ENCODE measurements at places on chromosomes 4 and X.

GRCh38 chrX:20063716-20064351 is 52.9 kb downstream of the MAP7D2 start:
- DNase-seq, result peak; percentile 1

GRCh38 chr4:41359422-41359775 is 102.7 kb downstream of the UCHL1 start:
- DNase-seq, result no peak

DNA sequence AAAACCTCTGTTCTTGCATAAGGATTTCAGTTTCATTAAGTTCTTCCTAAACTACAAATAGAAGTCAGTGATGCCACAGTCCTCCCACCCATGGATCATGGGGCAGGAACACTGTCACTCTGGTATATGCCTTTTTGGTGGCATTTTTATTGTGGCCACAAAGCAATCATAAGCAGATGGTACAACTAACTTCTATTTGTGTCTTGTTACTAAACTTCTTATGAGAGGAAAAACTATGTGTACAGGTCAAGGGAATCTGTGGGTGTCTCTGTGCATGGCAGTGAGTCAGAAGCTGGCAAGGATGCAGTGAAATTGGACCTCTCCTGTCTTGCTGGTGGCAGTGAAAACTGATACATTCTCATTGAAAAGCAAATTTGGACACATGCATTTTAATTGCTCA is 245.0 kb upstream of the GPC4 start:
- DNase-seq, result no peak

GRCh38 chrX:31123335-31123734 is 51.5 kb upstream of the FTHL17 start:
- no peak for DNase-seq

DNA sequence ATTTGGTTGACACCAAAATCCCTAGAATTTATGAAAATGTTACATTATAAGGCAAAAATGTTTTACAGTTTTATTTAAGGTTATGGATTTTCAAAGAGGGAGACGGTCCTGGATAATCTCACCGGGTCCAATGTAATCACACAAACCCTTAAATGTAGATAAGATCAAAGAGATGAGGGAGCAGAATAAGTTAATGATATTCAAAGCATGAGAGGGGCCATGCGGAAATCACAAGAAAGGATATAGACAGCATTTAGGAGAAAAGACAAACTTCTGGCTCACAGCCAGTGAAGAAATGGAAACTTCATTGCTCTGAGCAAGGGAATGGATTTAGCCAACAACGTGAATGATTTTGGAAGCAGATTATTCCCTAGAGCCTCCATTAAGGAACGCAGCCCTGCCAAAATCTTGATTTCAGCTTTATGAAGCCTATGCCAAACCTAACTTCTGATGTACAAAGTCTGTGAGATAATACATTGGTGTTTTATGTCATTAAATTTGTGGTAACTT is 684.4 kb upstream of the GNPDA2 start:
- DNase-seq, result no peak

DNA sequence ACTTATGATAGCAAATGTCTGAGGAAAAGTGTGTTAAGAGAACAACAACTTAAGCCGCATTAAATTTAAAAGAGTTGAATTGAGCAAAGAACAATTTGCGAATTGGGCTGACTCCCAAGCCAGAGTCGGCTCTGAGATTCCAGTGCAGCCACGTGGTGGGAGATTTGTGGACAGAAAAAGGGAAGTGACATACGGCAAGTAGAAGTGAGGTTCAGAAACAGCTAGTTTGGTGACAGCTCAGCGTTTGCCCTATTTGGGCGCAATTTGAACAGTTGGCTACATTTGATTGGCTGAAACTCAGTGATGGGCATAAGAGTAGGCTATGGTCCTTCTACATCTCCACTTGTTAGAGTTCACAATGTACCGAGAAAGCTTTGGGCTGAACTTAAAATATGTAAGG is 124.0 kb downstream of the PRKX start:
- DNase-seq, result no peak

GRCh38 chr4:121448231-121448630 is 67.4 kb upstream of the QRFPR start:
- no peak for DNase-seq

- no peak for DNase-seq
Observed at GRCh38 chr4:22521240-22521639, 5.4 kb upstream of the ADGRA3 start.

DNA sequence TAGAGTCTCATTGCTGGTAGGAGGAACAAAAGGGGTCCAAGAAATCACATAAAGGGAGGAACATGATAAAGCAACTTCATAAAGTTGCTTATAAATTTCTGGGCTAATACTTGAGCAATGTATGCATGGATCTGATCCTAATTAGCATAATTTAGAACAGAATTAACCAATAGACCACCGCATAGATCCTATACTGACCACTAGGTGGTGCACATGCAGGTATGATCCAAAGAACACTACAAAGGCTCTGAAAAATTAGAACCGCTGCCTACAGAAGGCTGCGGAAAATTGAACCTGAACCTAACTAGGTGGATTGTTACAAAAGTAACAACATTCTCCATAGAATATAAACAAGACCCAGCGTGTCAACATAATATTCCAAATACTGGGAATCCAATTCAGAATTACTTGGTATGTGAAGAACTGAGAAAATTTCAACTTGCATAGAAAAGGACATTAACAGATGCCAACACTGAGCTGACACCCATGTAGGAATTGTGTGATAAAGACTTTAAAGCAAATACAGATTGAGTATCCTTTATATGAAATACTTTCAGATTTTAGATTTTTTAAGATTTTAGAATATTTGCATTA is 23.3 kb downstream of the BRCC3 start:
- DNase-seq, result no peak

GRCh38 chr4:20572976-20573375 is 127.3 kb upstream of the PACRGL start:
- no peak for DNase-seq

DNA sequence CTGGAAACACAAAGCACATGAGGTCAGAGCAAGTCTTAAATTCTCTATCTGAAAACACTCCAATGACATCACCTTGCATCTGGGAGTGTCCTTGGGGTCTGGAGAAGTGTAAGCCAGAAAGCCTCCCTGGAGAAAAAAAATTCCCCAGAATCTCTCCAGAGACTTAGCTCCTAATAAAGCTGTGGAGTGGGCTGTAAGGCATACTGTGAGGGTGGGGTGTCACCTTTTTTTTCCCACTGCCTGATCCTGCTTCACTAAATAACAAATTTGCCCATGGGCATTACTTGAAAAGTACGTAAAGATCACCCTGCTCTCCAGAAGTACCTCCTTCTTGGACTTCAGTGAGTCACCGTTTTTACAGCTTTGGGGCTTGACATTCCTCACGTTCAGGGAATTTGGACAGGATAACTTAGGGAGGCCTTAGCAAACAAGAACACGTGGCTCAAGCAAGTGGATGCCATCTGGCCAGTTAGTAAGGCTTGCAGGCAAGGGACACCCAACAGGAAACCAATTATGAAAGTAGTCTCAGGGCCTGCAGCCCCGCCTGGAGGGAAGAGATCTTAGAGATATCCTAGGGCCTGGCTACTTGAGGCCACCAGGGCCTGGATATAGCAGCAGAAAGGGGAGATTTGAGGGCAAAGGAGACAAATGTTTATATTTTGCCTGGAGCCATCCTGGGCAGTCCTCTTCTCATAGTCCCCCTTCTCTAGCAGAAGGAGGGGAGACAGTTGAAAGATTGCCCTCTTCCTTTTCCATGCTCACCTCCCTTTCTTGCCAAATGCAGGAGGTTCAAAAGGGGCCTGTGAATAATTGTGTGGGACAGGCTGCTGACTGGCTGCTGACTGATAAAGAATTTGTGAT is 60.1 kb upstream of the PLAC1 start:
- no peak for DNase-seq

- no peak for DNase-seq
Observed at GRCh38 chr4:16120720-16121119, 36.9 kb upstream of the PROM1 start.

GRCh38 chr4:34372815-34373214 is 1871.5 kb downstream of the ARAP2 start:
- DNase-seq, result no peak

DNA sequence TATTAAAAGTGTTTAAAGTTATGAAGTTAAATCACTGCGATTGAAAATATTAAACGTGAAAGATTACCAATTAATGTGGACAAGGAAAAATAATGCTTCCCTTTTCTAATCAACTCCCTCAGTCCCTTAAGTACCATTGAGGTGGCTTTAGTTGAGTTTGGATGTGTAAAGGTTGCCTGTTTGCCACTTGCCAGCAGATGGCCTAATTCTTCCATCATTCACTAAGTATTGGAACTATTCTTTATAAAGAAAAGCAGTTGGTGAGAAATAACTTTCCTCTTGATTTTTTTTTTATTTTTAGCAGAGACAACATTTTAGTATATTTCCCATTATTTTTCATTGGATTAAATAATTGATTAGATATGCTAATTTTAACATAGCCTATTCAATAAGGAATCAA is 295.9 kb upstream of the TACR3 start:
- DNase-seq, result no peak

GRCh38 chr4:187798385-187798784 is 197.2 kb upstream of the ZFP42 start:
- DNase-seq, result no peak

DNA sequence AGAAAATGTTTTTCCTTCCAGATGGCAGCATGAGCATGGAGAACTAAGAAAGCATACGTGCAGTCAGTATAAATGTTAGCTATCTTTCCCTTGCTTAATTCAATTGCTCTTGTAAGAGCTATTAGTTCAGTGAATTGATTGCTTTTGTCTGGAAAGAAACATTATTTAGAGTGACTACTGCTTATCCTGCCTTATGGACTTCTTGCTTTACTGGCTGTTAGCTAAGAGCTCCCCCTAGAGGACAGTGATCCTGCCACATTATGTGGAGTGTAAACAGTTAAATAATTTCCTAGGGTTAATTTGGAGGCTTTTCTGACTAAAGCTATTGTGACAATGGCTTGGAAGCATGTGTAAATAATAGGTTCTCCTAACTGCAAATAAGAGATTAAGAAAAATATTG is 1402.4 kb downstream of the FAM133A start:
- DNase-seq, result no peak

DNA sequence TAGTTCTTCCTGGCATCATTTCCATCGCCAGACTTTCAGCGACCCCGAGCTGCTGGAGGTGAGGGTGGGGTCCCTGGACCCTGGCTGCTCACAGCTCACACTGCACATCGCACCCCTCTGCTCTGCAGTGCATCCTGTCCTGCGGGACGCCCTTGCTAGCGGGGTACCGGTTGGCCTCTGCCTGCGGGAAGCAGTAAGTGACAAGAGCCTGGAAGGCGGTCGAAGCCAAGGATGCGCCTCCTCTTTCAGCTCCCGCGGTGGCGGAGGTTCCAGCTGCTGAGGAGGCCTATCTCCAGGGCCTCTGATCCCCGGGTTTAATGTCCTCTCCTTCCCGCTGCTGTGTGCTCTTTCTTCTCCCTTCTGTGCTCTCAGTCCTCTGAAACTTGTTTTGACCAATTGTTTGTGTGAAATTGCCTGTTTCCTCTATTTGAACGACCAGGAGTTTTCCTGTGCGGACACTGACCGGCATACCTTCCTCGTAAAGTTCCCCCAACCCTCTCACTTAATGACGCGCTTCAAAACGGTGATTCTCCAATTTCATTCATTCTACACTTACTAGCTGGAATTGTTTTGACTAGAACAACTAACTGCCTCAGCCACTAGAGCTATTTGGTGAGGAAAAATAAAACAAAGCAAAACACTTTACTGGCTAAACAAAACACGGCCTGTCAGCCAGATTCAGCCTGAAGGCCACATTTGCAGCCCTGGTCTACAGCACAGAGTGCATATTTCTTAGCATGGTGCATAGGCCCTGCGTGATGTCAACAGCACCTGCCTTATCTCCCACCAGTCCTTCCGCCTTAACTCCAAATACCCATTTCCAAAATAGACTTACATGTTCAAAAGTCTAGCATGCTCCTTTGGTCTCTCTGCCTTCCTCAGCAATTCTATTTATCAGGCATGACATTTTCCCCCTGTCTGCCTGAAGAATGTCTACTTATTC is 28.0 kb downstream of the MGAT4D start:
- no peak for DNase-seq

DNA sequence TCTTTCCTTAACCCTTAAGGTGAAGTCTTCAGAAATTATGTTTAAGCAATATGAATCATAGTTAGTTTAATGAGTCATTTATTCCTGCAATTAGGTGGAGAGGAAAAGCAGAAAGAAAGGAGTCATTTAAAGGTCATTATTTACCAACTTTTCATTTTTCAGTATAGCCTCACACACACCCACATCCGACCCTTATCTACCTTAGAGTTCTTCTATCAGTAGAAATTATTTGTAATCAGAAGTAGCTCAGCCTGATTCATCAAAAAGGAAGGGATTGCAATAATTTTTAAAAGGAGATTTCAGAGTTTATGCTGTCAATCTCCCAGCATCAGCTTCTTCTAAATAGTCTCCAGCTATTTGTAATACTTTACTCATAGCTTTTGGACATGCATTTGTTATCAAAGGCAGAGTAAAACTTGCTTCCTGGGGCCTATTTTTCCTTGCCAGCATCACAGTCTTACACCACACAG is 5.9 kb downstream of the ANXA10 start:
- no peak for DNase-seq

GRCh38 chr4:169870507-169870906 is 112.8 kb upstream of the HPF1 start:
- DNase-seq, result no peak

DNA sequence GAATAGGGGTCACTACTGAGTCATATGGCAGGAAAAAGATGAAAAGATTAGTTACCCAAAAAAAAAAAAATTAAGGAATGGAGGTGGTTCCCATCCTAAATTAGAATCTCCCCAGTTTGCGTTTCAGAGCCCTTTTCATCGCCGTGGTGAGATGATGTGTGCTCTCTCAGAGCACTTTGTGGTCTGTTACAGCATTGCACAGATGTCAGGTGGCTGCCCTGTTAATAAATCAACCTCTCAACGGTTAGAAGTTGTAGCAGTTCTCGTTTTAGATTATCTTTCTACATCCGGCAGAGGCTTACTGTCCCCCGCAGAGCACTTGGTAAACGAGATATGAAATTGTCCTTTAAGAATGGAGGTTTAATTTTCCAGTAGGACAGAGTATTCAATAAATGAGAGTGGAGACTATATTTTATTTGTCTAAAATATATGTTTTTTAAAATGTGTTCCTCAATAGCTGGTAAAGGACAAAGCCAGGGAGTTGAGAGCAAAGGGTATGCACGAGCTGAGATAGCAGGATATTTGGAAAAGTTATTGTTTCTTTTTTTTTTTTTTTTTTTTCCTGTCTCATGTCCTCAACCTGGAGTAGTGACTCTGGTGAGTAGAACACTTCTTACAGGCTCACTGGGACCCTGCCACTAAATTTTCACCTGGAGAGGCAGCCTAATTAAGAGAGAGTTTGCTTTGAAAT is 26.9 kb downstream of the AFF1 start:
- DNase-seq, result no peak

Data from stimulated activated CD4-positive, alpha-beta T cell treated with anti-CD3 and anti-CD28 coated beads, Interleukin-2, amount 100 ng/mL, for 48 hours (primary cell).